ENCODE measurements at places on chromosomes 12 and 14. TPM values are rescaled to one million over a fixed set of nuclear protein-coding genes. Genes with fewer than 3 reads are reported as not detected.

MSI1 gene
- 0.66 TPM for total RNA-seq

RNF31 gene
- total RNA-seq = 31.9 TPM

PTGER2 gene
- total RNA-seq = 0.55 TPM

KRT72 gene
- not detected for total RNA-seq

DBX2 gene
- not detected for total RNA-seq

LTBR gene
- 85.2 TPM for total RNA-seq

COA8 gene
- total RNA-seq = 38.2 TPM

ARHGAP5 gene
- total RNA-seq = 158 TPM

- DNase-seq = no peak
These were observed 85.7 kb downstream of the KIF26A start for GRCh38 chr14:104224131-104224505.

DNA sequence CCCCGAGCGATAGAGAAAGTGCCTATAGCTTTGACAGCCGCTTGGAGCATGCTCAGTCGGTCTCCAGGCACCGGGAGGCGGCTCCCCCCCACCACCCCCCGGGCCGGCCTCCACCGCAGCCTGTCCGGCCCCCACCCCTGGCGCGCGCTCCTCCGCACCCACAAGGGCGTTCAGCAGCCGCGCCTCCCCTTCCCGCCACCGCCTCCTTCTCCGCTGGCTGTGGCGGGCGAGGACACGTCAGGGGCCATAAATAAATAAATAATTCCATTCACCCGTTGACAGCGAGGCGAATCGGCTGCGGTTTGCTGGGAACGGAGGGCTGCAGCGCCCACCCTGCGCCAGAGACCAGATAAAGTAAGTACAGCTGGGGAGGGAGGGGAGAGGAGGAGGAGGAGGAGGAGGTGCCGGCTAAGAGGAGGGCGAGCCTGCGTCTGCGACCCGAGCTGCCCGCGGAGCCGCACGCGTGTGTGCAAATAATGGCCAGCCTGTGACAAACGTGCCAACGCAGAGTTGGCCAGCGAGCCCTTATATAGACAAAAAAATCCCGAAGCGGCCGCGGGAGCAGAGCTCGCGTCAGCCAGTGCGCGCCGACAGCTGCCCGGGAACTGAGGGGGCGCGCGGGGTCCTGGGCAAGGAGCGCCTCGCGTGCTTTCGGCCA is at the start of gene SLC16A7:
SLC16A7 (plus strand) TSS at position 147 of the 658 bp plus-strand sequence. CDS start 108,773 bp downstream, outside the sequence.
- DNase-seq = peak; percentile 95

GRCh38 chr12:26810330-26810729 is 22.7 kb downstream of the ITPR2 start:
- DNase-seq = peak; percentile 73

DNA sequence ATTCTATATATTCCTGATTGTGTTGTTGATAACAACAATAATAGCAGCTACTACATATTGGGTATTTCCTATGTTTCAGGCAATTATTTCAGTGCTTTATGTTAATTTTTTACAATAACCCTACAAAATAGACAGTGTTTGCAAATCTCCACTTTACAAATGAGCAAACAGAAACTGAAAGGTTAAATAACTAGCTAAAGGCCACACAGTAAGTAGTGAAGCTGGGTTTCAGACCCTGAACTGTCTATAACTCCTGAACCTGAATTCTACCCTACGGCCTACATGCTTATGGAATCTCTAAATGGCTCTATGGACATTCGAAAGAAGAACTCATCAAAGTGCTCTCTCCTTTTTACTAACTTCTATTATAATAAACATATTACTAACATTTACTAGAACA is 19.7 kb upstream of the NUDT4 start:
- DNase-seq = no peak

DNA sequence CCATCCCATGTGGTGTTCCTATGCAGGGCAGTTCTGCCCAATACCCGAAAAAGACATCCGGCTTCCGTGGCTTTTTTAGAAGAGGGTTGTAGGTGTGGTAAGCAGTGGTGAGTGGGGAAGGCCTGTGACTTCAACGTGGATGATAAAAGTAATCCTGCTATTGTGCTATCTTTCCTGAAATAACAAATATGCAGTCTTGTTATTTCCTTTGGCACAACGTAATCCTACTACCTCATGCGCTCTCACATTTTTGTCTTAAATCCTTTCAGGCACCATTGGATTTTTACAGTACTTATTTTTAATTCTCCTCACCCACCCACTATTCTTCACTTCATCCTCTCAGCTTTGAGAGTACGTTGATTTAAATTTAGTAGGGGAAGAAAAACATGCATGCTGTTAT is 96.8 kb downstream of the IPO8 start:
- no peak for DNase-seq

DNA sequence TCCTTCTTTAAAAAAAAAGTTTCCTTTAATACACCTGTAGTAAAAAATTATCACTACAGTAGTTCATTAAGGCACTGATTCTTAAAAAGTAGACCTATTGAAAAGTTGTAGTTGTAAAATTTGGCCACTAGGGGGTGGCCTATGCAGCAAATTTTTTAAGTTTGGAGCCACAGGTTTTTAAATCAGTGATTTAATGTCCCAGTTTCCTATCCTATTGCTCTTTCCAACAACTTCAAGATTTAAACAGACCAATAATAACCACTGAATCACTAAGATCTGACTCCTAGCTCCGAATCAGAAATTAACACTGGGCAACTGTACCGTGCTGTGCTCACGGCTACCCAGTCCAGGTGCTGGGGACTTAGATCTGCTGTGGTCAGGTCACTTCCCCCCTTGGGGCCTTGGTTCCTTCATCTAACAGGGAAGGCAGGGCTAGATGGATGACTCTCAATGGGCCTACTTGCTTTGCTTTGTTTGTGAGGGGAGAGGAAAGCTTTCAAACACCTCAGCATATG is 279.3 kb downstream of the MED13L start:
- DNase-seq = no peak

DNA sequence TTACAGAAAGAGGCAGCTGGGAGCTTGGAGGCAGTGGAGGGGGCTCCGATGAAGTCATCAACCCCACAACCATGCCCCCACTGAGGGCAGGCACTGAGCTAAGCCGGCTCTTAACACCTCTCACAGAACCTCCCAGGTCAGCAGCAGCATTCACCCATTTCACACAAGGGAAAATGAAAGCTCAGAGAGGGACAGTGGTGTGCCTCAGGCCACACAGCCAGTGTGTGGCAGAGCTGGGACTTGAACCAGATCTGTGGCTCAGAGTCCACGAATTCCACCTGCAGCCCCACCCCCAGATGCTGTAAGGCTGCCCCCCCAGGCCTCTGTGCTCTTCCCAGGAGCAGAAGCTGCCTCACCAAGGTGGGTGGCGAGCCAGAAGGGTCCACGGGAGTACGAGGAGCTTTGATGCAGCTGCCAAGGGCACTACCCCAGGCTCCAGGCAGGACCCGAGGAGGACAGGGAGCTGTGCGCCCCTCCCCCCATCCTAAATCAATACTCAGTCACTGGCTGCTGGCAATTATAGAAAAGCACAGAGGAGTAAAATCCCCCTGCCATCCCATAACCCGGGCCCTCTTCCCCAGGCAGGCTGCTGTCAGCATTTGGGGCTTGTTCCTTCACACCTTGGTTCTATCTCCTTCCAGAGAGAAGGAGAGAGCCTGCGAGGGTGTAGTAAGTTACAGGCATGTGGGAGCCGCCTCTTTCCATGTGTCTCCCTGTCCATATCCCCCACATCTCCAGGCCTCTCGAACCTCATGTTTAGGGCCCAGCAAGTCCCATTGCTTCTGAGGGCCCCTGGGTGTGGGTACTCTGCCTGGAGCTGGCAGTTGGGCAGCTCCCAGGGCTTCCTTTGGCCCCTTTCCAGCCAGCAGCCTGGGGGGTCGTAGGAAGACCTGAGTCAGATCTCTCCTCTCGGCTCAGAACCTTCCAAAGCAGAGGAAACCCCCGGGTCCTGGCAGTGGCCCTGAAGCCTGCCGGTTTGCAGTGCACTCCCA is 47.6 kb downstream of the FAM222A start:
- peak; percentile 54 for DNase-seq

DNA sequence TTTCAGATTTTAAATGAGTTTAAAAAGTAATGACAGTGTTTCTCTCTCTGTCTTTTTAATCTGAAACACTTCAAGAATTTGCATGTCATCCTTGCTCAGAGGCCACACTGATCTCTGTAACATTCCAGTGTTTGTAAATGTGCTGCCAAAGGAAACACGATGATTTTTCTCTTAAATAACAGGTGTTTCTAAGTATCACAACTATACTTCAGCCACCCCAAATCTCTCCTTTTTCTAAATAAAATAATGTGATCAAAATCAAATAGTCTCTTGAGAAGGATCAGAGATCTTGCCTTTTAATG is 3.3 kb upstream of the GALC start:
- DNase-seq = no peak

DNA sequence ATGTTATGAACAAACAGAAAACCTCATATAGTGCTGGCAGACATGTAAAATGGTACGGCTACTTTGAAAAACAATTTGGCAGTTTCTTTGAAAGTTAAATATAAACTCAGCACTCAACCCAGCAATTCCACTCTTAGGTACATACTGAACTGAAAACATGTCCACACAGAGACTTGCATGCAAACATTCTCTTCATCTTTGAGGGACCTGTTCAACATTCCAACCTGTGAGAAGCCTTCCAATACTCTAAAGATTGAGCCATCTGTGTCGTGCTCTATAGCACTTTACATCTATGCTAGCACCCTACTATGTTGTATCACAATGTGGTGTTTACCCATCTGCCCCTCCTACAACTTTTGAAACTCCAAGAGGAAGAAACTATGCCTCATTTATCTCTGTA is 79.3 kb downstream of the DNAI7 start:
- no peak for DNase-seq

DNA sequence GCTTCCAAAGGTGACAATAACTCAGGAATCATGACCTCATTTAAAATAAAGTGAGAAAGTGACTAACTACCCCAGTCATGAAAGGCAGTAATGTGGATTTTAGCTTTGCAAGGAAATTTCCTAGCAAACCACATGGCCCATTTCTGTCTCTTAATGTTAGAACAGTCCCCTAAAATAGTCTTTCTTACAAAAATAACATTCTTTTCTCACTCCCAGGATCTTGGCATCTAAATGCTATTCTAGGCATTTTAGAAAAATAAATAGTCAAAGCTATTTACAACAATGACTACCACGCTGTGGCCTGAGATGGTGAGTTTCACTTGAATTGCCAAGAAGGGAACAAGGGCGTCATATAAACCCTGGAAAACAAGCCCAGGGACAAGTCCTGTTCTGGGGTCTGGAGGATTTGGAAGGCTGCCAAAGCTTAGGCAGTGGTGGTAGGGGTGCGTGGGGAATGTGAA is 101.2 kb upstream of the CCDC175 start:
- DNase-seq = no peak

- DNase-seq = peak; percentile 88
These were observed 91.6 kb downstream of the LRRC74A start for GRCh38 chr14:76917745-76918255.

- DNase-seq = no peak
These were observed 5.7 kb downstream of the DPF3 start for GRCh38 chr14:72888192-72888591.

GRCh38 chr12:124385219-124385969 is 90.5 kb downstream of the RFLNA start:
- DNase-seq = no peak

DNA sequence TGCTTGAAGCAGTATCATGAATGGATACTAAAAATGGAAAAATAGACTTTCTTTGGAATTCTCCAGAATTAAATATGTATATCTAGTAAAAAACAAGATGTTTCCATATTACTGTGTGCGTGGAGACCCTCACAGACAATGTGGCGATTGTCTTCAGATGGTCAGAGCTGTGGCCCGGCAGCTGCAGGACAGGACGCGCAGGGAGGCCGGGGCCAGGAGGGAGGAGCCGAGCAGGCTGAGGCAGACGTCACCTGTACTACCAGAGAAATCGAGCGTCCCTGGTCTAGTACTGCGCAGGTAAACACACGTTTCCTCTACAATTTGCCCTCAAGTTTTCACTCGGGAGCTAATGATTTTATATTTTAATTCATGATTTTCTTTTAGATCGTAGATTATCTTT is 22.8 kb downstream of the DDX51 start:
- DNase-seq = peak; percentile 33

- DNase-seq = no peak
These were observed 802 bp upstream of the TMPRSS12 start for GRCh38 chr12:50841716-50842531.

DNA sequence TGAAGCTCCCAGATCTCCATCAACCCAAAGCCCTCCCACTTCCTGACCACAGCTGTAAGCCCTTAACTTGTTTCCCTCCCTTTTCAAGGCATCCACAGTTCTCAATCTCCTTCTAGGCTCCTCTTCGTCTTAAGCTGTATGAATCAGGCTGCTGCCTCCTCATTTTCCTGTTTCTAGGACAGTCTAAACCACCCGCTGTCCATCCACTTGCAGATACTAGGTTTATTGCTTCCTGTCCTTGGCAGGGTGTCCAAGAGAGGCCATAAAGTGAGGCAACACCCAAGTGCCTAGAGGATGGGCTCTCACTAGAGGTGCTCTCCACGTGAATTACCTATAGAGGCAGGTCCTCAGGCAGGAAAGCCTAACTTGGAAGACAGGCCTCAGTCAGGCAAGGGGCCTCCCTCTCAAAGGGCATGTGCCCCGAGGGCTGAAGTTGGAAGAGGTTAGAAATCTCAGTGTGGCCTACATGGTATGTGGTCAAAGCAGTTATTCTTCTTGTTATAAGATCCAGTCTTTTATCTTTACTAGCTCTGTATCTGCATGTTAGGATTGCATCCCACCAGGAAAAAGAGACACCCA is 8.8 kb upstream of the TMEM106C start:
- DNase-seq = peak; percentile 6

- no peak for DNase-seq
These were observed 2.4 kb downstream of the HRK start for GRCh38 chr12:116878567-116879508.

GRCh38 chr14:22180045-22180444 is 409.0 kb downstream of the DAD1 start:
- DNase-seq = no peak

GRCh38 chr12:132152953-132153352 is 8.7 kb downstream of the NOC4L start:
- no peak for DNase-seq

DNA sequence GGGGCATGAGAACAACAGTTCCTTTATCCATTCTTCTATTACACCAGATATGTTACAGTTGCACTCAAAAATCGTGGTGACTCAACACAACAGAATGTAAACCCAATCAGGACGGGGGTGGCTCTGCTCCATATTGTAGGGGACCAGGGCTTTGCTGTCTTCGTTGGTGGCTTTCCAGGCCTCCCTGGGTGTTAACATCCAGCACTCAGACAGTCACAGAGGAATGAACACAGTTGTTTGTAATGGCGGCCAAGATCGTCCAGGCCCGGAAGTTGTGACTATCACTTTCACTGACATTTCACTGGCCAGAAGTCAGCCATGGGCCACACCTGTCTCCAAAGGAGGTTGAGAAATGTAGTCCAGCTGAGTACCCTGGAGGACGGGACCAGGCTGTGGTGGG is 204.1 kb downstream of the CACNA1C start:
- no peak for DNase-seq

- DNase-seq = no peak
These were observed 2.2 kb downstream of the SLC38A2 start for GRCh38 chr12:46370380-46370734.

DNA sequence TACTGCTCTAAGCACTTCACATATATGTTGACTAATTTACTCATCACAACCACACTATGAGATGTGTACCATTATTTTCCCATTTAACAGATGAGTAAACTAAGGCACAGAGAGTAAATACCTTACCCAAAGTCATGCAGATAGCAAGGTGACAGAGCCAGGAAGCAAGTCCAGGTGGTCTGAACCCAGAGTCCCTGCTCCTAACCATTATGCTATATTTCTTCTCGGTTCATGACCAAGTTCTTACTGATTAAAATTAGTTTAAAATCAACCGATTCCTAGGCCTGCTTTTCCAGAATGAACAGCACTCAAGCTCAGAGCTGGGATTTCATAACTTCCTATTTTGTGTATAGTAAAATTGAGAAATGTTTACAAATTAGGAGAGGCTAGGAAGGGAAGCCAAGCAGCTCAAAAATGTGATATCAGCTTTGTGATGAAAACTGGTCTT is 85.5 kb upstream of the EGLN3 start:
- no peak for DNase-seq

Measured in sigmoid colon (tissue), 7 donors.